Activated T-helper 2 cell treated with anti-CD3 and anti-CD28 coated beads, Interferon-gamma antibody, Interleukin-2, Interleukin-4, amounts not matched to agents 10 μg/mL and 5 μg/mL and 100 μg/mL, durations not matched to agents 14 hours and 24 hours and 36 hours (primary cell): ENCODE measurements at places on chromosomes 7 and 10. TPM values are rescaled to one million over a fixed set of nuclear protein-coding genes. Genes with fewer than 3 reads are reported as not detected.

Gene SLC26A5
- total RNA-seq, result 0.07 TPM in 1 of 2 replicates, not detected in the other

GRCh38 chr7:27239387-27240014, 3.1 kb upstream of the EVX1 start:
- H3K27ac ChIP-seq, result no peak overlapping the region
- H3K4me1 ChIP-seq, result peaks cover 1% of the 10 kb centered on the region
- DNase-seq, result no peak
- no peaks in the 10 kb centered on the region for H3K36me3 ChIP-seq

DNA sequence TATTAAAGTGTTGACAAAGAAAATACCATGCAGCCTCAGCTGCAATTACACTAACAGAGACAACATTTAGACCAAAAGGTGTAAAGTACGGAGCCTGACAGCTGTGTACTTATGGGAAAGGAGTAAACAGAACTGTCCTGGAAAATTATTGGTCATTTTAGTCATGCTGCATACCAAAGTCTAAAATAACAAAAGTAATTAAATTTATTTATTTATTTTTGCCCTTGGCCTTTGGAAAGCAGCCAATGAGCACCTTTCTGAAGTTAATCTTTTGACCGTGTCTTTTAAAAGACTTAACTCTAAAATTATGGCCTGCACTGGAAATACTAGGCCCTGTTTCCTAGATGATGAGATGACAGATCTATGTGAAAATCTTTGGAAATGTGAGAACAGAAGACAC, 597.6 kb downstream of the NXPH1 start:
- no peak overlapping the region for H3K27ac ChIP-seq
- no peaks in the 10 kb centered on the region for H3K4me1 ChIP-seq
- no peak for DNase-seq
- H3K4me3 ChIP-seq, result no peak overlapping the region

GRCh38 chr10:111360260-111360925, 283.6 kb downstream of the ADRA2A start:
- no peak overlapping the region for H3K4me3 ChIP-seq
- no peaks in the 10 kb centered on the region for H3K4me1 ChIP-seq
- H3K27me3 ChIP-seq, result peaks cover 2% of the 10 kb centered on the region
- H3K36me3 ChIP-seq, result no peaks in the 10 kb centered on the region
- DNase-seq, result no peak

DNA sequence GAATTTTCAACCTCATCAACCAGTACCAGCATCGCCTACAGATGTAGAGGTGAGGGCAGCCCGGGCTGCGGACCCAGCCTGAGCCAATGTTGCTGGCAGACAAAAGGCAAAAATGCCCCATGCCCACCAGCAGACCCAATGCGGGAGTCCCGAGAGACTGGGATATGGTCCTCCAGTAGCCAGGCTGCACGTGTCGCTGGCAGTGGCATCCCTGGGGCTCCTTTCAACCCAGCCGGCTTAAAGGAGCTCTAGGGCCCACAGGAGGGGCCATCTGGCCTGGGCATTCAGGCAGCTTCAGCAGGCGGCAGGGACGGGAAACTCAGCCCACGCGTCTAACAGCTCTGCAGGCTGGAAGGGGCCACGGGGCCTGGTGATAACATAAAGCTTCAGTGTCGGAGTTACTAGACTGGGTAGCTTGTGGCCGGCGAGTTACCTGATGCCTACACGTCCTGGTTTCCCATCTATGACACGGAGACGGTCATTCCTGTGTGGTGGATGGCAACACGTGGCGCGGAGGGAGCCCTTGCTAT, 70.7 kb downstream of the PROSER2 start:
- peaks cover 4% of the 10 kb centered on the region for H3K4me1 ChIP-seq
- peaks cover 2% of the 10 kb centered on the region for H3K27me3 ChIP-seq
- no peak overlapping the region for H3K4me3 ChIP-seq
- no peak overlapping the region for H3K27ac ChIP-seq
- H3K36me3 ChIP-seq, result no peaks in the 10 kb centered on the region

DNA sequence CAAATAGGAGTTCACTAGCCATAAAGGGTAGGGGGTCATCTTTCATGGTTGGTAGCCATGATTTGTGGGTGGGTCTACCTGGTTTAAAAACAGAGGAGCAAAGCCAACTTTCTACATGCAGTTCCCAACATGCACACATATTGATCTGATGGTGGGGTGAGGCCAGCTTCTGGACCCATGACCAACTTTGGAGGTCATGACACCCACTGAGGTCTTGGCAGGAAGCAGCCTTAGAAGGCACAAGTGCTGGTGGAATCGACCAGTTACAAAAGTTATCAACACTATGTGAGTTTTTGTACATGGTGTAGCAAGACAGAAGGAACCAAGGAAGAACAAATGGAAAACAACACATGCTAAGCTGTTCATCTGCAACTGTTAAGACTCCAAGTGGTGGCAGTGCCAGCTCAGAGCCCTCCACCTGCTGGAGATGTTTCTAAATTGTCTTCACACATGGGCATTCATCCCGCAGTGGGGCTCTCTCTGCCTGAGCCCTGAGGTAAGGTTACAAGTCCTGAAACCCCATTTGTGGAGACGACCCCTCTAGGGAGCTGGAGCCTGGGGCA, 101.1 kb upstream of the TCF7L2 start:
- H3K27ac ChIP-seq, result no peak overlapping the region
- DNase-seq, result no peak
- peaks cover 5% of the 10 kb centered on the region for H3K36me3 ChIP-seq
- no peak overlapping the region for H3K4me3 ChIP-seq

GRCh38 chr10:129523031-129523722, 56.1 kb downstream of the MGMT start:
- H3K4me3 ChIP-seq, result no peak overlapping the region
- no peaks in the 10 kb centered on the region for H3K36me3 ChIP-seq
- no peaks in the 10 kb centered on the region for H3K4me1 ChIP-seq
- no peak overlapping the region for H3K27ac ChIP-seq
